ENCODE measurements at places on chromosomes 12 and 14. TPM values are rescaled to one million over a fixed set of nuclear protein-coding genes. Genes with fewer than 3 reads are reported as not detected.
A peak's percentile ranks its signal among the peaks of the same experiment; 100 is the strongest.

GRCh38 chr12:53005215-53005985 is 856 bp upstream of the EIF4B start:
- peak; percentile 5 for DNase-seq

DNA sequence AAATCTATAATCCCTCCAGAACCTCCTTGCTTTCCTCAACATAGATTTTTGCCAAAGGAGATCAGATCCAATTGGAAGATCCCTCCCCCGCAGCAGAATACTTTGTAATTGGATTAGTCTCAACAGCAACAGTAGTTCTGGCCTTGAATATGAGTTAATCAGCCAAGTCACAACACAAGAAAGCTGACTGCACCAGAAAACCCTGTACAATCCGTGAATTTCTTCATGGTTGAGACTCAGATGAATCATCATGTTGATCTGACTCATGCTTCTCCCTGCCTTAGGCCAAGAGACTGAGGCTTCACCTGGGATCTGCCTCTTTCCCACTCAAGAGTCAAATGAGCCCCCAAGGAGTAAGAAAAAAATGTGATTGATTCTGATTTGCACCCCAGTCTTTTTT is 3.0 kb upstream of the METTL17 start:
- no peak for DNase-seq

GRCh38 chr12:45503899-45504298 is 225.6 kb upstream of the ARID2 start:
- DNase-seq, result no peak

- no peak for DNase-seq
Observed at GRCh38 chr12:11743423-11744409, 94.2 kb downstream of the ETV6 start.

GRCh38 chr12:59500335-59500734 is 95.5 kb upstream of the SLC16A7 start:
- no peak for DNase-seq

DNA sequence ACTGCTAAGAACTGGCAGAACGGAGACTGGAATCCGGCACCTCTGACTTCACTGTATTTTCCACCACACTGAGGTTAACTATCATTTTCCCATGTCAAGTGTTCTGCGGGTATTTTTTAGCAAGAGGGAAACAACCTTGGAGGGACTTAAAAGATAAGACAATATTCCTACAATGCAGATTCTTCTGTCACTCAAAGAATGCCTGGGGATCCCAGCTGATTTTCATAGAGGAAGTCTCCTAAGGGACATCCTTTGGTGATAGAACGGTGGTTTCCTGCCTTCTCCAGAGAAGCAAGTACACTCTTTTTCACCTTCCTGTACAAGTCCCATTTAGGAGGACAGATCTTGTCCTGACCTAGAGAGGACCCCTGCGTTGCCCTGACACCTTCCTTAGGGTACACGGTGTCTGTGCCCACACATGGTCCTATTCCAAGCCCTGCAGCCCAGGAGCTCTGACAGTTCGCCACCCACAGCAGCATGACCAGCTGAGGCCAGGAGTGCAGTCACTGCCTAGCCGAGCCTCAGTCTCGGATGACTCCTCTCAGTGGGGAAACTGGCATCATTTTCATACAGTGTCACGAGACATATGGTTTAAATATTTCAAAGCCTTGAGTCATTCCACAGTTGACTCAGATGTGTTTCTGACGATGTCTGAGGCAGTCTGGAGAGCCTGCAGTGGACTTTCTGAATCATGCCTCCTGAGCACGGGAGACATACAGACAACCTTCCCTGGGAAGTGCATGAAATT is 181.3 kb upstream of the FKBP4 start:
- DNase-seq, result no peak

DNA sequence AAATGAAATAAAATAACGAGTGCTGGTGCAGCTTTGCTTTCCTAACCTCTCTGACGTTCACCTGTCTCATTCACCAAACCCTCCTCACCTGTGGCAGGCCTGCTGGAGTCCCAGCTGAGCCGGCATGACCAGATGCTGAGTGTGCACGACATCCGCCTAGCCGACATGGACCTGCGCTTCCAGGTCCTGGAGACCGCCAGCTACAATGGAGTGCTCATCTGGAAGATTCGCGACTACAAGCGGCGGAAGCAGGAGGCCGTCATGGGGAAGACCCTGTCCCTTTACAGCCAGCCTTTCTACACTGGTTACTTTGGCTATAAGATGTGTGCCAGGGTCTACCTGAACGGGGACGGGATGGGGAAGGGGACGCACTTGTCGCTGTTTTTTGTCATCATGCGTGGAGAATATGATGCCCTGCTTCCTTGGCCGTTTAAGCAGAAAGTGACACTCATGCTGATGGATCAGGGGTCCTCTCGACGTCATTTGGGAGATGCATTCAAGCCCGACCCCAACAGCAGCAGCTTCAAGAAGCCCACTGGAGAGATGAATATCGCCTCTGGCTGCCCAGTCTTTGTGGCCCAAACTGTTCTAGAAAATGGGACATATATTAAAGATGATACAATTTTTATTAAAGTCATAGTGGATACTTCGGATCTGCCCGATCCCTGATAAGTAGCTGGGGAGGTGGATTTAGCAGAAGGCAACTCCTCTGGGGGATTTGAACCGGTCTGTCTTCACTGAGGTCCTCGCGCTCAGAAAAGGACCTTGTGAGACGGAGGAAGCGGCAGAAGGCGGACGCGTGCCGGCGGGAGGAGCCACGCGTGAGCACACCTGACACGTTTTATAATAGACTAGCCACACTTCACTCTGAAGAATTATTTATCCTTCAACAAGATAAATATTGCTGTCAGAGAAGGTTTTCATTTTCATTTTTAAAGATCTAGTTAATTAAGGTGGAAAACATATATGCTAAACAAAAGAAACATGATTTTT is 17.1 kb upstream of the AMN start:
- DNase-seq, result no peak

DNA sequence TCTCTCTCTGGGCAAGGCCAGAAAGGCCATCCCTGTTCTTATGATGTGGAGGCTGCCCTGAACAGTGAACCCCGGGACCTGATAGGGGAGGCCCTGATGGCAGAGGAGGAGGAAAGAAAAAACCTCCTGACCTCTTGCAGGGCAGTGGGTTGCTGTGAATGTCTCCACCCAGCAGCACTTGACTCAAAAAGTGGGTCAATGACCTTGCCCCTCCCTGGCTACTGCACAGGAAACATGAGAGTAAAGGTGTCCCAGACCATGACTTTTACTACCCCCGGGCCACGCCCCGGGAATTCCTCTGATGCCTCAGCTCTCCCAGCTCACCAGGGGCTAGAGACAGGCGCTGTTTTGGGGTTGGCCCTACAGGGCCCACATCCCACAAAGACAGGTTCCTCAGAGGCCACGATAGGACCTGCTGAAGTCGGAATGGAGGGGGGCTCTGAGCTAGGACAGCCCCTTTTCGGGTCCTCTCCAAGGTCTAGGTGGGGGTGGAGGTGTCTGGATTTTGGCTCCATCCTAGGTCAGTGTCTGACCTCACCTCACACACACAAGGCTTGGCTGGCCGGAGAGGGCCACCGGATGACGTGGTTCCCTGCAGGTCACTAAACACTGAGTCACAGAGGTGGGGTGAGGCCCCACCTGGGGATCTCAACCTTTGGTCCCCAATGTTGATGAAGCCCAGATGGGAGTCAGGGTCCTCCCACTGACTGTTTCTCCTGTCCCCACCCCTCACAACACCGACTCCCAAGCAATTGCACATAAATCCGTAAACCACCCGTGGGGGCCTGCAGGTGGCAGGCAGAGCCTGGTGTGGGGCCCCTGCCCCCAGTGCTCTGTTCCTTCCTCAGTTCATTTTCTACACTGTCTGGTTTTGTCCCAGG is 1.6 kb downstream of the RHOF start:
- DNase-seq, result no peak

DNA sequence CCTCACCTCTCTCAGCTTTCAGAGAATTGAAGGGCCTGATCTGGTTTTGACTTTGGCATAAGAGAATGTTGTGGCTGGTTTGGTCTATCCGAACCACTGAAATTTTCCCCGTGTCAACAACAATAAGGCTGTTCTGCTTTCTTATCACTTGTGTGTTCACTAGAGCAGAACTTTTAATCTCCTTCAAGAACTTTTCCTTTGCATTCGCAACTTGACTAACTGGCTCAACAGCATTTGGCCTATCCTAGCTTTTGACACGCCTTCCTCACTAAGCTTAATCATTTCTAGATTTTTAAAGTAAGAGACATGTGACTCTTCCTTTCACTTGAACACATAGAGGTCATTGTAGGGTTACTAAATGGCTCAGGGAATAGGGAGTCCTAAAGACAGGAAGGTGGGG is 25.9 kb upstream of the EDDM3A start:
- no peak for DNase-seq

DNA sequence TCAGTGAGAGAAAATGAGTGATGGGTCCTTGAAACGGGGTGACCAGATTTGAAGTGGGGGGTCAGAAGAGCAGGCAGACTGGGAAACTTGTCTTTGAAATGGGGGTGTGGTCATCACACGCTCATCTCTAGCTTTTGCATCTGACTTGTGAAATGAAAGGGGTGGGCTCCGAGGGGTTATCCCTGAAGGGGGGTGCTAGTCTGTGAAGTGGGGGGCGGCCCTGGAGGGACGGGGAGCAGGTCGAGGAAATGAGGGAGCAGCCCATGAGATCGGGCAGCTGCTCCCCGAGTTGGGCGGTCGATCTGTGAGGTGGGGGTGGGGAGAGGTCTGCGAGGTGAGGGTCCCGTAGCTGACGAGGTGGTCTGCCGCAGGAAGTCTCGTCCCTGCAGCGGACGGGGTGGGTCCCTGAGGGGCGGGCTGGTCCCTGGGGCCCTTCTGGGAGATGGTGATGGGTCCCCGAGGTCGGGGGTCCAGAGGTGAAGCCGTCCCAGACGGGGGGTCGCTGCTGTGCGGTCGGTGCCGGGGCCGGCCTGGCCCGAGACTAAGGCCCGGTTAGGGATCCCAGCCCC is 542 bp downstream of the PXN start:
- DNase-seq, result no peak

- DNase-seq, result no peak
Observed at GRCh38 chr12:123502163-123502704, 31.3 kb downstream of the RILPL1 start.

GRCh38 chr12:50271724-50272247 is 11.5 kb downstream of the LIMA1 start:
- DNase-seq, result no peak

- DNase-seq, result peak; percentile 100
Observed at GRCh38 chr14:89416002-89416995, 734 bp downstream of the FOXN3 start.

DNA sequence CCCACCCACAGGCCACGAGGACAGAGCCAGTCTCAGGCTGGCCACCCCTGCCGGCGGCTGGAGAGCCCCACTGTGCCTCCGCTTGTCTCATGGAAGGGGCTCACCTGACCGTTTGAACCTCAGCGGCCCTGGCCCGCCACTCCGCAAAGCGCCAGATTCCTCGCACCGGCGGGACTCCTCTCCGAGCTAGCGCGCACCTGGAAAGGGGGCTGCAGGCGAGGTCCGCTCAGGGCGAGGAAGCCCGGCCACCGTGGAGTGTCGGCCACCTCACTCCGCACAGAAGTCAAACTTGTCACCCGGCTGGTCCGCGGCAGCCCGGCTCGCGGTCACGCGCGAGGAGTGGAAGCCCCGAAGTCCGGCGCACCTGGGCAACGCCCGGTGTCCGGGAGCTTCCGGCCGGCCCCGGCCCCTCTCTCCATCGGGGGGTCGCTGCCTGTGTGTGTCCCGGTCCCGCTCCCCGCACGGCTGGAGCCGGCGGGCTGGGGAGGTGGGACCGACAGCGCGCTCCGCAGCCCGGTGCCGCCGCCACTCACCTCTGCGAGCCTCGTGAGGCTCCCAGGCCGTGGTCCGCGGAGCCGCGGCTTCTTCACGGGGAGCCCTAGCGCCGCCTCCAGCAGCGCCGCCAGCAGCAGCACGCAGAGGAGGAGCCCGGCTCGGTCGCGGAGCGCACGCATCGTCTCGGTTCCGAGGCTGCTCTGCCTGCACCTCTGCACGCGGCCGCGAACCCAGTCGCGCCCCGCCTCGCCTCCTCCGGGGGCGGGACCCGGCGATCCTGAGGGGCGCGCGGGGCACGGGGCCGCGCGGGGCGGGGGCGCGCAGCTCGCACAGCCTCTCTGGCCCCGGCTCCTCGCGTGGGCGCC is at the start of gene ISM2:
Gene ISM2 (minus strand): TSS at position 697 of the 860 bp plus-strand sequence. CDS start 23 bp downstream, at position 674.
- DNase-seq, result peak; percentile 30

GRCh38 chr12:76571256-76571655 is 11.7 kb upstream of the OSBPL8 start:
- DNase-seq, result no peak

DNA sequence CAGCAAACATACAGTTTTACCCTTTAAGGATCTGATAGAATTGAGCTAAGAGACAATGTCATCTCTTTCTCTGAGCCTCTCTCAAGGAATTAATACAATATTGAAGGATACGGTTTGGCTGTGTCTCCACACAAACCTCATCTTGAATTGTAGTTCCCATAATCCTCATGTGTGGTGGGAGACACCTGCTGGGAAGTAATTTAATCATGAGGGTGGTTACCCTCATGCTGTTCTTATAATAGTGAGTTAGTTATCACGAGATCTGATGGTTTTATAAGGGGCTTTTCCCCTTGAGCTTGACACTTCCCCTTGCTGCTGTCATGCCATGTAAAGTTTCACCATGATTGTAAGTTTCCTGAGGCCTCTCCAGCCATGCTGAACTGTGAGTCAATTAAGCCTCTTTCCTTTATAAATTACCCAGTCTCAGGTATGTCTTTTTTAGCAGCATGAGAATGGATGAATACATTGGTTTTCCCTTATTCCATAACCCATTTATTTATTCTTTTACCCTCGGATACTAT is 47.6 kb downstream of the TMEM30B start:
- DNase-seq, result no peak

DNA sequence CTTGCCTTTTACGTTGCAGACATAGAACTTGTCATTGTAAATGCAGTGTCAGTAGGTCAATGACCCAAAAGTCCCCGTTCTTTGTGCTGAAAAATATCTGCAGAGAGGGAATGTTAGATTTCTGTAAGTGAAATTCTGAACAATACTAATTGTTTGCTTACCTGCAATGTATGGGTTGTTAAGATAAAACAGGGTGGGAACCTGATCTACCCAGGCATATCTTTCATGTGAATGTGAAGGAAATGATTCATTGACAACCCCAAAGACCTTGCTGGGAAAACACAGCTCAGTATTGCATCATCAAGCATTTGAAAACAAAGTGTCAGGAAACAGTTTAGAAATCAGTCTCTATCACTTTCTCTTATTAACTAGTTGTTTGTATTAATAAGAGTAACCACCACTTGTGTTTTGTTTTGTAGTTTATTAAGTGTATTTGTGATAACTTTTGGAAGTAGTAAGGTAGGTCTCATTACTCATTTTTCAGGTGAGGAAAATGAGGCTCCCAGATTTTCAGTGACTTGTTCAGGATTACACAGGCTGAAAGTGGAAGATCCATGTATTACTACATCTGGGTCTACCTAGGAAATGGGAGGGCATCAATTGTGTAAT is 57.9 kb upstream of the SLC38A2 start:
- no peak for DNase-seq

GRCh38 chr14:102900631-102901571 is 21.6 kb upstream of the AMN start:
- DNase-seq, result no peak

- DNase-seq, result peak; percentile 14
Observed at GRCh38 chr12:8692573-8692972, 5.2 kb upstream of the RIMKLB start.

GRCh38 chr14:101351146-101351545 is 210.1 kb upstream of the DIO3 start:
- no peak for DNase-seq

The BDKRB1 gene
- total RNA-seq, result not detected

The IRAK3 gene
- total RNA-seq, result 0.14 TPM

The CD163 gene
- 3.9 TPM for total RNA-seq
